ENCODE measurements at places on chromosomes 6 and 20.

GRCh38 chr6:109056661-109057060 lies 38.0 kb downstream of the SESN1 start:
- DNase-seq, result no peak

DNA sequence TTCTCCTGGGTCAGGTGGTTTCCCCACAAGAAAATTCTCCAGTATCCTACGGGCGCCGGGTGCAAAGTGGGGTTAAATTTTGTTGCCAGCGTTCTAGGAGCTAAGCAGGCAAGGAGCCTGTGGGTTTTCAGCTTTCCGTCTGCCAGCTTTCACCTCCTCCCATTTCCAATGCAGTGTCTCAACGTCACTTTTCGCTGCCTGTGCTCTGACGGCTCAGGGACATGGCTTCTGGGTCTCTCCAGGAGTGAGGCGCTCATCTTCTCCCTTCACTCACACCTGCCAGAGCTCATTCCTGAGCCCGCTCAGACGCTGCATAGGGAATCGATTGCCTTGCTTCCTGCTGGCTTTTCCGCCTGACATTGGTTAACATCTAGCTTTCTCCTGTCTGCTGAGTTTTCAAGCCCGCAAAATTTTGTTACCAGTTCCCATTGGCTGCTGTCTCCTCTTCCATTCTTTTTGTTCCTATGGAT lies 7.3 kb upstream of the NAA20 start:
- no peak for DNase-seq

- no peak for DNase-seq
Observed at GRCh38 chr6:52595000-52595795, 18.3 kb upstream of the TRAM2 start.

GRCh38 chr6:168060521-168060931 lies 18.5 kb downstream of the FRMD1 start:
- no peak for DNase-seq

- DNase-seq, result no peak
Observed at GRCh38 chr6:77926198-77926751, 273.4 kb downstream of the MEI4 start.

Data from stimulated activated CD8-positive, alpha-beta memory T cell treated with anti-CD3 and anti-CD28 coated beads, Interleukin-7, amount 100 ng/mL, for 4 hours (primary cell).